ENCODE measurements at places on chromosomes 4 and X. TPM values are rescaled to one million over a fixed set of nuclear protein-coding genes. Genes with fewer than 3 reads are reported as not detected.

The FAM9C gene
- polyA plus RNA-seq: not detected

The TMSB15B gene
- 1.8 TPM for polyA plus RNA-seq

The OPN1MW gene
- polyA plus RNA-seq: not detected

The DKC1 gene
- 12.5 TPM for polyA plus RNA-seq

The PABPC1L2B gene
- polyA plus RNA-seq: not detected

The SPP1 gene
- 12.8 TPM for polyA plus RNA-seq

The TRAM1L1 gene
- polyA plus RNA-seq: not detected

The ITGB1BP2 gene
- polyA plus RNA-seq: 1.3 TPM

The ALAS2 gene
- not detected for polyA plus RNA-seq

The CENPVL3 gene
- 0.09 TPM for polyA plus RNA-seq

The CLDN22 gene
- polyA plus RNA-seq: 0.03 TPM

The MAGEE1 gene
- not detected for polyA plus RNA-seq
